Activated CD4-positive, alpha-beta T cell treated with anti-CD3 and anti-CD28 coated beads for 24 hours (primary cell): ENCODE measurements at places on chromosomes 4 and X.

- DNase-seq: no peak
Measured at GRCh38 chrX:118694638-118695037, 32.8 kb upstream of the IL13RA1 start.

- DNase-seq: peak; percentile 74
Measured at GRCh38 chr4:145299380-145300076, 119.1 kb upstream of the OTUD4 start.

DNA sequence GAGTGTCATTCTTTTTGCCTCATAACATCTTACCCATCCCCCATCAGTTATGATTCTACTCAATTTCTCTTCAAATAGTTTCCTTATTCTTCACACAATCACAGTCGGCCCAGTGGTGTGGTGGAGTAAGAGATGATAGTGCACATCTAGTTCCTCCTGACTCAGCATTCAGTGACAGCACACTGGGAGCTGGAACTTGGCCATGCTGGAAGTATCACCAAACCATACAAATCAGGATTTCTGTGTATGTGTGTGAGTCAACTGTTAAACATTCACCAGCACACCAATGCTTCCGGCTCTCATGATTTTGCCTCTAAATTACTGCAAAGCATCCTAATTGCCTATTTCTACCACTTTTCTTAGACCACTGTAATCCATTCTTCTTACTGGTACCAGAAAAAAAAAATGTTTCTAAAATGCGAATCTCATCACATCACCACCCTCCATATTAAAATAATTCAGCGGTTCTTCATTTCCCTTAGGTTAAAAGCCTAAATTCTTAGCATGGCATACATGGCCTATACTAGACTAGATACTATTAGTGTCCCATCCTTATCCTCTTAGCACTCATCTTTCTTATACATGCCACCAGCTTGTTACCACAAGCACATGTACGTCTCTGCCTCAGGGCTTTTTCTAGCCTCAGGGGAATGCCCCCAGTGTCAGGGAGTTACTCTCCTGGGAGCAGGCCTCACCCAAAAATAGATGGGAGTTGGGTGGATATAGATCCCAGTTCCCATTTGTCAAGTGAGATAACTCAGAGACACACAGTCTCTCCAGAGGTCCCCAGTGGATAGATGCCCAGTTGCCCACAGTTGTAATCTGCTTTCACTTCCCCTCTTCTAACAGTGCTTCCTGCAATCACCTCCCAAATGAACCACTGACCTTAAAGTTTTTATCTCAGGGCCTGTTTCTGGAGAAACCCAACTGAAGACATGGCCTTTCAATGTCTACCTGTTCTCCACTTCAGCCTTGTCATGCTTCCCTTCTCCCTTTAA, 49.2 kb upstream of the DDX53 start:
- no peak for DNase-seq

DNA sequence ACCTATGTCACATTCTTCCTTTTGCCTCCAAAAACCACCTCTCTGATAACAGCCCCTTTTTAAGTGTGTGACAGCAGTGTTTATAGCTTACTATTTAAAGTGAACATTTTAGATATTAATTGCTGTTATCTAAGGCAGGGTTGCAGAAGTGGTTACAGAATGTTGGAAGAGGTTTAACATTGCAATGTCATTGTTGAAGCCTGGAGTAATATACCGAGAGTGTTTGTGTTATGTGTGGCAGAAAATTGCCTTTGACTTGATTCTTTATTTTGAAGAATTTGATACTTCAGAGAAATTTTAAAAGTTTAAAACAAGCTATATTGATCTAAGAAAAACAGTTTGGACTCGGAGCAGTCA, 37.1 kb downstream of the SMARCAD1 start:
- no peak for DNase-seq

- DNase-seq: no peak
Measured at GRCh38 chr4:4521731-4522130, 20.1 kb downstream of the STX18 start.

- no peak for DNase-seq
Measured at GRCh38 chr4:6478546-6479220, 6.3 kb upstream of the PPP2R2C start.

- no peak for DNase-seq
Measured at GRCh38 chr4:174349156-174349555, 65.4 kb downstream of the CEP44 start.

DNA sequence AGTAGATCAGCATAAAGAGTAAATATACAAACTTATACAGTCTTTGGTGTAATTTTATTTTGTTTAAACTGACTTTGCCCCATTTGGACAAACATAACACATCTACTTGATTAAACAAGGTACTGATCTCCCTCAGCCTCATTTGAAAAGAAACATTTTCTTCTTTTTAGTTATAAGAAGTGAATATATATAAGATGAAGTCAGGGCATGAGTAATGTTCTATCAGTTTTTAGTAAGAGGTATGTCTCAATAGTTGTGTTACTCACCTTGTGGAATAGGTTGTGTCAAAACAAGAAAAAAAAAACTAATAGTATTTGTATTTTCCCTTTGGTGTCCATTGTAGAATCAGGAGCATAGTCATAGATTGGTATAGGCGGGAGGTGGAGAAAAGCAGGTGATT, 327.4 kb downstream of the RPA4 start:
- DNase-seq: no peak

- no peak for DNase-seq
Measured at GRCh38 chr4:40995850-40996249, 218.5 kb downstream of the APBB2 start.

GRCh38 chrX:121254336-121254735, 206.9 kb downstream of the GLUD2 start:
- no peak for DNase-seq

- no peak for DNase-seq
Measured at GRCh38 chr4:177242651-177243286, 66.9 kb upstream of the NEIL3 start.
